ENCODE measurements at places on chromosomes 7 and 10. TPM values are rescaled to one million over a fixed set of nuclear protein-coding genes. Genes with fewer than 3 reads are reported as not detected.
A peak's percentile ranks its signal among the peaks of the same experiment; 100 is the strongest.

DNA sequence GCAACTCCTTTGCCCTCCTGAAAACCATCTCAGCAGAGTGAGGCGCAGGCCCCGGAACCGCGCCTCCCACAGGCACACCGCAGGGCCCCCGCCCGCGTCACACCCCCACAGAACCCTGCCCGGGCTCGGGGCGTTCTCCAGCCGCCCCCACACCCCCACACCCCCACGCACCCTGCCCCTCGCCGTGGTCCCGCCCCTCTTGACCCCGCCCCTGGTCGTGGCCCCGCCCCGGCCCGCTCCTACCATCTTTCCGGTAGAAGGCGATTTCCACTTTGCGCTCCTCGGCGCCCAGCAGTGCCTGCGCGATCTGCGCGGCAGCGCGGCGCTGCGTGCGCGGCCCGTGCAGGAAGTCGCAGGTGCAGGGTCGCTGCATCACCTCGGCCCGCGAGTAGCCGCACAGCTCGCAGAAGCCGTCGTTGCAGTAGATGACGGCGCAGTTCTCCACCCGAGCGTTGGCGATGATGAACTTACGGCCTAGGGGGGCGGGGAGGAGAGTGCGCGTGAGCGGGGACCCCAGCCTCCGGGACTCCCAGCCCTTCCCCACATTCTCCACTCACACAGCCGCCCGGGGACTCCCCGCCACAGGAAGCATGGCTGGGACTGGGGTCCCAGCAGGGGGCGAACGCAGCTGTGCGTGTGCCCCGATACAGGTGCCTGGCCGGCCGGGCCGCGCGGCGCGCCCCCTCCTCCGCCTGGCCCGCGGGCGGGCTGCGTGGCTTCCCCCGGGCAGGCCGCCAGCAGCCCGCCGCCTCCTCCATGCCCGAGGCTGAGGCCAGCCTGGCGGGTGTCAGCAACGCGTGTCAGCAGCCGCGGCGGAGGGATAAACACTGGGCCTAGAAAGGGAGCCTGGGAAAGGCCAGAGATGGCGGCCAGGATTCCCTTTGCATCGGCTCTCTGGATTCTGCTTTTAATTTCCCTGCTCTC is 3.4 kb downstream of the KCNH2 start:
- DNase-seq = no peak

- no peak for DNase-seq
Observed at GRCh38 chr7:29798422-29798821, 7.9 kb upstream of the WIPF3 start.

DNA sequence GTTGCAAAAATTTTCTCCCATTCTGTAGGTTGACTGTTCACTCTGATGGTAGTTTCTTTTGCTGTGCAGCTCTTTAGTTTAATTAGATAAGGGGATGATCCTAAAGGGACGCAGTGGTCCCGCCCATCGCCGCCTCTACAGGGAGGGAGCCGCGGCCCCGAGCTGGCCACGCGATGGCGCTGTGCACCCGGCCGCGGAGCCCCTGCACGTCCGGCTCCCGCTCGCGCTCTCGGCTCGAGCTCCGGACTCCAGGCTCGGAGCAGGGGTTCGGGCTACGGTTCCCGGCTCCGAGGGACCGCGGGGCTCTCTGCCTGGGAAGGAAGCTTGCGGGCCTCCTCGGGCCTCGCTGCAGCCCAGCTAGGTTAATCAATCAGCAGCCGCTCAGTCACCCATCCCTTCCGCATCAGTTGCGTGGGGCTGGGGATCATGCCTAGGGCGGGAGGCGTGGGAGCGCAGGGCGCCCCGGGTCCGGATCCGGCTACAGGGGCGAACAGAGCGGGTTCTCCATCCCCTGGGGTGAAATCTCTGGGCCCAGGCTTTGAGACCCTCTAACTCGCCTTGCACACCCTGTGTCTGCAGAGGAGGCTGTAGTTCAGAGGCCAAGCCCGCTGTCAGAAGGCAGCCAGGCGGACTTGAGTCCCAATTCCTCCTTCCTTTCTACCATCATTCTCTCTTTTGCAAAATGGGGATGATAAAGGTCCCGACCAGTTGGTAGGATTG is 97.9 kb downstream of the WDR11 start:
- no peak for DNase-seq

DNA sequence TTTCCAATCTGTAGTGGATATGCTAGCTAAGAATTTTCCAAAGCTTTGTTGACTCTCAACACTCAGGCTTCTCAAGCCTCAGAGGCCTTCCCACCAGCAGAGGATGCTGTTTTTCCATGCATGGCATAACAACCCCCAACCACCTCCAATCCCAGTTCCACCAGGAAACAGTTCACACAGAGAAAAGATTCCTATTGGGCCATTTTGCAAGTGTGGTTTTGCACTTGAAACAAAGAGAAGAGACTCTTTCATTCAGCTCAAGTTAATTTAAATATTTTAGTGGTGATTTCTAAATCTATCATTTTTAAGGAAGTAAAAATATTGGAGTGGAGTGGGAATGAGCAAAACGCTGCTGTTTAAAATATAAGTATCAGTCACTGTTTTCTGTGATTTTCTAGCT is 105.6 kb upstream of the COL1A2 start:
- peak; percentile 41 for DNase-seq

- no peak for DNase-seq
Observed at GRCh38 chr7:126776498-126776897, 476.2 kb downstream of the GRM8 start.

DNA sequence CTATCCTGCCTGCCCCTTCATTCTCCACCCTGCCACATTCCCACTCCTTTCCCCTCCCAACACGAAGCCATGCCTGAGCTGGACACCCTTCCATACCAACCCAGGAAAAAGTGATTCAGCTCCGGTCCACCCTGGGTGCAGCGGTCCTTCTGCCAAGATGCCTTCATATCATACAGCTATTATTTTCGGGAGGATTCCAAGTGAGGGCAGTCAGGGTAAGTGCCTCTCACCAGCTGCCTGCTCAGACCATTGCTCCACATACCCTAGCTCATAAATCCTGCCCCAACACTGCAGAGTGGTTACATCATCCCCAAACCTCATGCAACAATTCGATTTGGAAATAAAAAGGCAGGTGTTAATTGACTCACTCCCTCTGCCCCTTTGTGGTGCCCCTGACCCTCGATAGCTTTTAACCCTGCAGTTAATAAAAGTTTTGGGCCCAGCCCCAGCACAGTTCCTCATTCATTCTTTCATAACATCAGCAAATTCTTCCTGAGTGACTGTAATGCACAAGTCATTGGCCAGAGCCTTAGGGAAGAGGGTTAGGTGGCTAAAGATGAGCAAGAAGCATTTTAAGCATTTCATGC is 42.6 kb downstream of the ZNF503 start:
- peak; percentile 76 for DNase-seq

DNA sequence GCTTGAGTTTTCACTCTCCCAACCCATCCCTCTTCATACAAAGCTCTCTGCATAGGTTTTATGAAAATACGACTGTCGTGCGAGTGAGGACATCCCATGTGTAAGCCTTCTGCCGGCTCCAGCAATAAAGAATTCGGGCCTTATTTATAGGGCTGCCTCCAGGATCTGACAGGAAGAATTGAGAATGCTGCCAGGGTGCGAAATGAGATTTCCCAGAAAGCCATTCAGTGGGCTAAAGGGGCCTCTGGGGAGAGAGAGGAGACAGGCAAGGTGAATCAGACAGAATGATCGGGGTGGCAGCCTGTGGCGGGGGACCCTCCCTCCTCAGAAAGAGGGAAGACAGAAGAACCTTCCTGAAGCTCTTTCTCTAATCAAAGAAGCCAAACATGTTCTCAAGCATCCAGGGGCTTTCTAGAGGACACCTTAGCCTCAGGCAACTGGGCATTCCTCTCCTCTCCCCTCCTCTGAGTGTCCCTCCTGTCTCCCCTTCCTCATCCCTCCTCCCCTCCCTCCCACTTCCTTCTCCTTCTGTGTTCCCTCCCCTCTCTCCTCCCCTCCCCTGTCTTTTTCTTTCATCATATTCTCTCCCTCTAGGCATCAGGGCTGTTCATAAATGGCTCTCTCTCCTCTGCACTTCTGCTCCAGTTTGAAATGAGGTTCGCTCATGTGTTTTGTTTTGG is 410.9 kb downstream of the TYW1 start:
- DNase-seq = no peak

GRCh38 chr10:17239345-17240085 is 11.5 kb downstream of the VIM start:
- no peak for DNase-seq

DNA sequence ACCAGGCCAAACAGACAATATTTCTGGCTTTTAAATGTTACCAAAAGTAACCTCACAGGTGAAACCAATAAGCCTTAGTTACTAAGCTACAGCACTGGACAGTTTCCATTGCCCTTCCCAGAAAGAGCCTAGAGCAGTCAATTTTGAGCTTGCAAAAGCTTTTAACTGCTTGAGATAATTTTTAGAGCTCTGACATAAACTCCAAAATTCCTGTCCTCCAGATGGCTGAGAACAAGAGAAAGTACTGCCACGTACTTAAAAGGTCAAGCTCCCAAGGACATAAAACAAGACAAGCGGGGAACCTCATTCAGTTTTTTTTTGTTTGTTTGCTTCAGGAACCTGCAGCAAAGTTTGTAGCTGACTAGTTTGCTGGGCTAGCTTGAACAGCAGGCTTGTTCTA is 54.1 kb downstream of the BBS9 start:
- no peak for DNase-seq

DNA sequence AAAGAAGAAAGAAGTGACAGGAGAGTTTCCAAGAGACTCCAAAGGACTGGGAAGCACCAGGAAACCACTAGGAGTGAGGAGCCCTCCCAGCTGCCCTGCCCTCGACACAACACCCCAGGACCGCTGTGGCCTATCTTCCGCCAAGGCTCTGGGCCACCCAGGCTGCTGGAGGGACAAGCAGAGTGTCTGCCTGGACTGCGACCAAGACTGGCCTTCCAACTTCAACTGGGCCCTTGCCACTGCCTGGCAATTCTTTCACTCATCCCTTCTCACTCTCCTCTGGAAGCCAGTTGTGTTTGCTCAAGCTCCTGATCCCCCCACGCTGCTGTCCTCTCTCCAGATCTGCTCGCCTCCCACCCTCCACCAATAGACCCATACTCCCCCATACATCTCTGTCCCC is 10.2 kb downstream of the KIAA1549 start:
- no peak for DNase-seq

DNA sequence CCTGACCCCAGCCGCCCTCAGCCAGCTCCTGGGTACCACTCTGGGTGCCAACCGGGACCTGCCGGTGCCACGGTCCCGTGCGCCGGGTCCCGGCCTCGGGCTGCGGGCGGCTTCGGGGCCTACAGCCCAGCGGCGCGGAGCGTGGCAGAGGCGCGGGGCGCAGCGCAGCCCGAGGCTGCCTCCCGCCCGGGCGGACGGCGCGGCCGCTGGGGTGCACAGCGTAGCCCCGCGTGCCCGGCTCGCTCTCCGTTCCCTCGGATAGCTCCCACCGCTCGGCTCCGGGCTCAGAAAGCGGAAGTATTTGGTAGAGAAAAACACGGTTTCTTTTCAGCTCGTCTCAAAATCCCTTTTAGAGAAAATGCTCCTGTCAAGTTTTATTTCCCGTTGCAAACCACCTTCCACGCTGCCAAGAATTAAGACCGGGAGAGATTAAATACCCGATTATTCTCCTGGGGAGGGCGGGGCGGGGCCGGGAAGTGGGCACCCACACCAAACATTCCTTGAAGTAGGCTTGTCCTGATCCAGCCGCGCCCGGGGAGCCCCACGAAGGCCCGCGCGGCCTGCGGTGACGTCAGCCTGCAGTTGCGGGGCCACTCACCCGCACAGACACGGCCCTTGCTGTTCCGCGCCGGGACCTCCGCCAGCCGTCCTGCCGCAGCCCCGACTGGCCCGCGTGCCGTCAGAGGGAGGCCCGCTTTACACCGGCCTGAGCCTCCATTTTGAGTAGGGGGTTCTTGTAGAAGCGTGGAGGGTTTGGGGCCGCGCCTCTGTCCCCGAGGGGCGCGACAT is 7.2 kb downstream of the HOXA13 start:
- no peak for DNase-seq

- DNase-seq = no peak
Observed at GRCh38 chr7:88759230-88760135, at the start of gene ZNF804B. Gene ZNF804B (plus strand): TSS chr7:88759700. CDS start chr7:88759977, 277 bp downstream.

- DNase-seq = no peak
Observed at GRCh38 chr10:86635402-86635801, 18.9 kb upstream of the OPN4 start.

DNA sequence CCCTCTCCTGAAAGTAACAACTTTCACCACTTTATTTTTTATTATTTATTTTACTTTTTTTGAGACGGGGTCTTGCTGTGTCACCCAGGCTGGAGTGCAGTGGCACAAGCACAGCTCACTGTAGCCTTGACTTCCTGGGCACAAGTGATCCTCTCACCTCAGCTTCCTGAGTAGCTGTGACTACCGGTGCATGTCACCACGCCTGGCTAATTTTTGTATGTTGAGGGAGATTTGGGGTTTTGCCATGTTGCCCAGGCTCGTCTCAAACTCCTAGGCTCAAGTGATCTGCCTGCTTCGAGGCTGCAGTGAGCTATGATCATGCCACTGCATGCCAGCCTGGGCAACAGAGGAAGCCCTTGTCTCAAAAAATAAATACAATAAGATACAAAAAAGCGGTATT is 14.9 kb upstream of the SLIT1 start:
- DNase-seq = no peak

DNA sequence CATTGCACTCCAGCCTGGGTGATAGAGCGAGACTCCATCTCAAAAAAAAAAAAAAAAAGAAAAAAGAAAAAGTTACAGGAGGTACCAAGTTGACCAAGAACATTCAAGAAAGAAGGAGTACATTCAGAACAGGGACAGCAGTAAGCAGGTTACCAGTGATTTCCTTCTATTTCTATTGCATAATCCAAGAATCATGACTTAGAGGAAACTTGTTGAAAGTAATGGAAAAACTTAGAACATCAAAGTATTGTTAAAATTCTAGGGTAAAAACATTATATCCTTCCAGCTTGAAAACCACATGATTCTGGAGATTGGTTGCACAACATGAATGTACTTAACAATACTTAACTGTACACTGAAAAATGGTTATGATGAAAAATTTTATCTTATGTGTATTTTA is 25.2 kb downstream of the RAPGEF5 start:
- no peak for DNase-seq

GRCh38 chr10:71835671-71836595 is 15.1 kb downstream of the PSAP start:
- DNase-seq = peak; percentile 95

The CHAT gene
- total RNA-seq = not detected

The CDK1 gene
- 141 TPM for total RNA-seq

The ALOX5 gene
- total RNA-seq = 1.7 TPM

The GJD4 gene
- total RNA-seq = not detected

The MAP3K8 gene
- total RNA-seq = 4.8 TPM

The TAS2R4 gene
- total RNA-seq = 0.14 TPM

The AGAP3 gene
- 60.1 TPM for total RNA-seq

Measured in epithelial cell of proximal tubule (primary cell).